Hindlimb muscle (tissue), 1 donor: ENCODE measurements at places on chromosomes 6 and 20. TPM values are rescaled to one million over a fixed set of nuclear protein-coding genes. Genes with fewer than 3 reads are reported as not detected.

GRCh38 chr6:81126150-81126549 is 626.3 kb downstream of the TENT5A start:
- no peak for DNase-seq

- DNase-seq, result no peak
These were observed 2.2 kb downstream of the CCN2 start for GRCh38 chr6:131948692-131949619.

- DNase-seq, result no peak
These were observed 9.9 kb upstream of the CDK5RAP1 start for GRCh38 chr20:33411242-33411641.

DNA sequence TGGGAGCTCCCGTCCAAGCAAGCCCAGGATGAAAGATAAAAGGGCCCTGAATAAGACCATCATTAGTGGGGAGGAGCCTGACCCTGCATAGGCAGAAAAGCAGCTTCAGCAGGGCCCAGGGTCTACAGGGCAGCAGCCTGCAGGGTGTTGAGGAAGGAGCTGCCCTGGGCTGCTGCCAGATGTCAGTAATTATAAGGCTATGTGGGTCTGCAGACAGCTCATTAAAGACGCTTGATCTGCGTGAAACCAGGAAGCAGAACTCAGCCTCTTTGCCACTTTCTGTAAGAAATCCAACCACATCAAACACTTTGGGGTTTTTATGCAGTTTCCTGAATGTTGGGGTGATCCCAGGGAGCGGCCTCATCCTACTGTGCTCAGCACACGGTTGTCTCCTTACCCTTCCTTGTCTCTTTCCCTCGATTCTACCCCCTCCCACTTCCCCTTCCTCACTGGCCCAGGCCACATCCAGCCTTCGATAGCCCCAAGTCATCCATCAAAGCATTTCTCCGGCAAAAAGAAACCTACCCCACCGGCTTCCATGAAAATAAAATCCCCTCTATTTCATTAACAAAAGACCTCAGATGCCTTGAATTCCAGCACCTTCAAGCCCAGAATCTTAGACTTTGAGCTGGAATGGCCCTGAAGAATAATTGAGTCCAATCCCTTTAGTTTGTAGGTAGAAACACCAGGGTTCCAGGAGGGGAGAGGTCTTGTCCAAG is 1.0 kb upstream of the TGM6 start:
- no peak for DNase-seq

DNA sequence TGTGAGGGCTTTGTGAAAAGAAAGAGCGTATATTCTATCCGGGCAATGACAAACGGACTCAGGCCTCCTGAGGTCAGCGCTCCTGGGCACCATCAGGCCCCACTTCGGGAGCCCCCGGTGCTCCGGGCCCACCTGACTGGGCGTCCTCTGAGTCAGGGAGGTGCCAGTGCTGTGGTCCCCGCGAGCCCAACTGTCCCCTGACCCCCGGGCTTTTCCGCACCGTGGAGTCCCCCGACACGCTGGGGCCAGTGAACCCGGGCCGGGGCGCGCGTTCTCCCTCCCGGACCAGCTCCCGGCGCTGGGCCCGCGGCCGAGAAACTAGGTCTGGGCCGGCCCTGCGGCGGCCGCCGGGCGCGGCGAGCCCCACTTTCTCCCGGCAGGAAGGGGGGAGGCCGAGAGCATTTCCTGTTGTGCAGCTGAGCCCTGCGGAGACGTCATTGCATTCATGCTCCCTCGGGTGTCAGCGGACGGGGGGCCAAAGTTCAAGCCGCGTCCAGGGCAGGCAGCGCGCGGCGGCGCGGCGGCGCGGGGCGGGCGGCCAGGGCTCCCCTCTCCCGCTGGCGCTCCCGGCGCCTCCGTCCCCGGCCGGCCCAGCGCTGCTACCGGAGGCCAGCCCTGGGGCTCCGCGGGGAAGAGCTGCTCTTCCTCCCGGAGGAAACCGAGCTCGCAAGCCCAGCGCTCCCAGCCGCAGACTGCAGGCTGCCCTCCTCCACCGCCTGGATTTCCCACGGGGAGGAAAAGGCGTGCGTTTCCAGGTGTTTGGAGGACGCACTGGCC is 18.3 kb downstream of the HIVEP2 start:
- DNase-seq, result peak; percentile 85

DNA sequence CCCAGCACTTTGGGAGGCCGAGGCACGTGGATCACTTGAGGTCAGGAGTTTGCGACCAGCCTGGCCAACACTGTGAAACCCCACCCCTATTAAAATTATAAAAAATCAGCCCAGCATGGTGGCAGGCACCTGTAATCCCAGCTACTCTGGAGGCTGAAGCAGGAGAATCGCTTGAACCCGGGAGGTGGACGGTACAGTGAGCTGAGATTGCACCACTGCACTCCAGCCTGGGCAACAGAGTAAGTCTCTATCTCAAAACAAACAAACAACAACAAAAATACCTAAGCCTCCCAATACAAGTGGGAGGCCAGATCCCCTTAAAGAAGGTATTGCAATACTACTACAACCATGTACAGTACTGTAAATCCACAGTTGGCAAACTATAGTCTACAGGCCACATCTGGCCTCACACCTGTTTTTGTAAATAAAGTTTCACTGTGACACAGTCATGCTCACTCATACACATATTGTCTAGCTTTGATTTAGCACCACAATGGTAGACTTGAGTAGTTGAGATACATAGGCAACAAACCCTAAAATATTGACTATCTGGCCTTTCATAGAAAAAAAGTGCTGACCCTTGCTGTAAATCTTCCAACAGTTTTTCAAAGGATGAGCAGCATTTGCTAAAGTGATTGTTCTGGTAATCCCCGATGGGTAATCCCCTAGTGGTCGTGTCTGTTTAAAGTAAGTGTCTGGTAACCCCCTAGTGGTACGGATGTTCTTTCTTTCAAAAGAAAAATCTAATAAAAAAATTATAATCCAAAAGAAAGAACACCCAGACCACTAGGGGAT is 202.0 kb downstream of the RNGTT start:
- no peak for DNase-seq

DNA sequence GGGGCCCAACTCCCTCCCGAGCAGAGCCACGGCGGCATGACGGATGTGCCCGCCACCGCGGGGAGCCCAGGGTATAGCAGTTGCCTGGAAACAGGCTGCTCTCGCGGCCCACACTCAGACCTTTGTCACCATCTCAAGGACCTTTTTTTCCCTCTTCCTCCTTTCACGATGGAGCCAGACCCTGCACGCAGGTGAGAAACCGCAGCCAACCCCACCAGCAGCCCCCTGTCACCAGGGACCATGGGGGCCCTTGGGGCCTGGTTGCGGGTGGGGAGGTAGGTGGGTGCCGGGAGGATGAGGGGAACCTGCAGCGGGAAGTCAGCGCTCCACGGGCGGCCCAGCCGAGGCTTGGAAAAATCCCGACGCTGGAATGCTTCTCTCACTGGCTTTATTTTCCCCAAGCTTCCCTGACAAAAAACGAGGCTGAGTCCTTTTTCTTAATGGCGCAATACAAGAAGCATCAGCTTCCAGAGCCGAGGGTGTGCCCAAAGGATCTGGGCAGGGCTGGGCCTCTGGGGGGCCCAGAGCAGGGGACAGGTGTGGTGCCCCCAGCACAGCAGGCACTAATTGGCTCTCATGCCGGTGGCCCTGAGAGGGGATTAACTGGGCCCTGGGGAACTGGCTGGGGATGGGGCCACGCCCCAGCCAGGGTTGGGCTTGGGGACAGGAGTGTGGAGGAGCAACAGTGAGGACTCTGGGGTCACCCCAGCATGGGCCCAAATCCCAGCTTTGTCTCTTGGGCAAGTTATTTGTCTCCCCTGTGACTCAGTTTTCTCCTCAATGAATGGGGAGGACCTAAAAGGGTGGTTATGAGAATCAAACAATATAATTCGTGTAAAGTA is 23.9 kb downstream of the NOL4L start:
- no peak for DNase-seq

- DNase-seq, result no peak
These were observed 74.4 kb downstream of the ELOVL4 start for GRCh38 chr6:79872986-79873385.

DNA sequence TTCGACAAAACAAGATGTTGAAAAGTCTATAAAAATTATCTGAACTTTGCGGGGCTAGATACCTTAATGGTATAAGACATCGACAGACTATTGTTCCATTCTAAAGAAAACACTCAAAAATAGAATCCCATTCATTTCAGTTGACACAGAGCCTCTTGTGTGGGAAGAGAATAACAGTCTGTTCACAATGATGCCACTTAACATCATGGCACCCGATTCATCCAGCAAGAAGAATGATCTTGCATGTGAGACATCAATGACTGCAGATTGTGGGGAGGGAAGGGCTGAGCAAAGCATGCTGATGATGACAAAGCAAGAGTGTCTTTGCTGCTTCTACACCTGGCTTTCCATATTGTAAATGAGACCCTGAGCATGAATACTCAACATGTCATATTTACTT is 49.7 kb upstream of the ARMH2 start:
- DNase-seq, result no peak

DNA sequence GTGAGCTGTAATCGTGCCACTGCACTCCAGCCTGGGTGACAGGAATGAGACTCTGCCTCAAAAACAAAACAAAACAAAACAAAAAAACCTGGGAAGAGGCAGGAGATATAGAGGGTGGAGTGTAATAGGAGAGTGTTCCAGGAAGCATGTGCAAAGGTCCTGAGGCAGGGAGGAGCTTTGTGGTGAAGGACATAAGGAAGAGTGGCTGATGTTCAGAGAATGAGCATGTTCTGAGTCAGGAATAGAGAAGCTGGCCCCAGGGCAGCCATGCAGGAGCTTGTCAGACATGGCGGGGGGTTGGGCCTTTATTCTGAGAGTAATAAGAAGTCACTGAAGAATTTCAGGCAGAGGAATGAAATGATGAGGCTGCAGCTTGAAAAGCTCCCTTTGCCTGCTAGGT is 337.0 kb downstream of the CDH26 start:
- DNase-seq, result no peak

CST2 gene
- not detected for polyA plus RNA-seq

RAET1E gene
- 0.45 TPM for polyA plus RNA-seq

BEND6 gene
- 0.43 TPM for polyA plus RNA-seq

CLVS2 gene
- polyA plus RNA-seq, result 0.04 TPM

KCNK17 gene
- 1.0 TPM for polyA plus RNA-seq

OR2J3 gene
- polyA plus RNA-seq, result not detected
